ENCODE measurements at places on chromosomes 6 and 20.

- DNase-seq = no peak
Observed at GRCh38 chr20:51166489-51166888, 143.6 kb upstream of the KCNG1 start.

- DNase-seq = no peak
Observed at GRCh38 chr6:105560611-105561066, 157.8 kb upstream of the PREP start.

- DNase-seq = no peak
Observed at GRCh38 chr20:39974966-39975501, 714.0 kb downstream of the MAFB start.

DNA sequence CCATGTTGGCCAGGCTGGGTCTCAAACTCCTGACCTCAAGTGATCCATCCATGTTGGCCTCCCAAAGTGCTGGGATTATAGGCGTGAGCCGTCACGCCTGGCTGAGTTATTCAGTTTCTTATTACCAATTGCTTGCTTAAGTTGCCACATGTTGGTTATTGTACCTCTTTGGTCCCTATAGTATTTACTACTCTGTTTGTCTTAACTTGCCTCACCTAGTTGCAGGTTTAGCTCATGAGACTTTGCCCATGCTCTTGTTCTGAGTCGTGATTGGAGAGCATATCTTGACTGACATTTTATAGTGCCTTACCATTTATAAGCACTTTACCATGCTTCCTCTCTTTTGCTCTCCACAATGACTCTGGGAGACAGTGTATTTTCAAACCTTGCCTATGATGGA, 134.2 kb upstream of the HDGFL1 start:
- no peak for DNase-seq

DNA sequence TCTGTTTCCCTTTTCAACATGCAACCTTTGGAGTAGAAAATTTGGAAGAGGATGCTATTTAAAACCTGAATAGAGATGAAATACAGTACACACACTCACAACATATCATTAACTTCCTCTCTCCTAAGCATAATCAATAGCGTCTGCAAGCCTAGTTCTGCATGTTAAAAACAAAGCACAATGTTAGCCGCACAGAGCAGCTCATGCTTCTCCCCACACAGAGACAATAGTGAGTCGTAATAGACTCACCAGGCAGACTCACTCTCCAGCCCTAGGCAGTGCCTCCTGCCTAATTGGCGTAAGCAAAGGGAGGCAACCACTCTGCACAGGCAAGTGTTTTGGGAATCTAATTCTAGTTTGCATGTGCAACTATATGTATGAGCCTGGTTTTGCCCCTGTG, 45.8 kb upstream of the ARID1B start:
- DNase-seq = no peak

DNA sequence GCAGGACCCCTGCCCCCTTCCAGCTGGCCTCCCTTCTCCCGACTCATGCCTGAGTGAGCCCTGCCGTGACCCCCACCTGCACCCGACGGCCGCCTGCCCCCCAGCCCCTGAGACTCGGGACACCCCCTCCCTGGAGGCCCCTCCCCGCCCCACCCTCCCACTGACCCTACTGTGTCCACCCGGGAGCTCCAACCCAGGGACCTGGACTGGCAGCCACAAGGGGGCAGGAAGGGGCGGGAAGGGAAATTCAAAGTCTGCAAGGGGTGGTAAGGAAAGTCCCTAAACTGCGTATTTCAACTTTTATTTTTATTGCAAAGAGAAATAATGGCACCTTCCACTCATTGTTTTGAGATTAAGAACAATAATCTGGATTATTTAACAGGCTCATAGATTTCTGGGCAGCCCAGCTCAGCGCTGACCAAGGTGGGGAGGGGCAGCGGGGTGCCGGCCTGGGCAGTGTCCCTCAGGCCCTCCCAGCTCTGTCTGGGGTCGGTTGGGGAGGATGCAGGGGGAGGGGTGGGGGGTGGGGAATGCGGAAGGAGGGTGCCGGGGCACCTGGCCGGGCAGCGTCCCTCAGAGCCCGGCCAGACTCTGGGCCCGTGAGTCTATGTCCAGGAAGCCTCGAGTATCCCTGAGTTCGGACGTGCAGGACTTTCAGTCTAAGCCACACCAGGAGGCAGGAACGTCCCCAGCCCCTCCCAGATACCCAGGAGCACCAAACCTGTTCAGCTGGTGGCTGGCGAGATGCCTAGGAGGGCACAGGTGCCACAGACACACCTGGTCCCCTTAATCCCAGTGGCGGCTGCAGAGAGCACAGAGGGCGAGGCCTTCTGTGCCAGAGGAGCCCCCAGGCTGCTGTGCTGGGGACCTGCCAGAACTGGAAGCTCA, 1.3 kb upstream of the PTK6 start:
- no peak for DNase-seq

- no peak for DNase-seq
Observed at GRCh38 chr6:16391451-16391912, 153.1 kb downstream of the GMPR start.

DNA sequence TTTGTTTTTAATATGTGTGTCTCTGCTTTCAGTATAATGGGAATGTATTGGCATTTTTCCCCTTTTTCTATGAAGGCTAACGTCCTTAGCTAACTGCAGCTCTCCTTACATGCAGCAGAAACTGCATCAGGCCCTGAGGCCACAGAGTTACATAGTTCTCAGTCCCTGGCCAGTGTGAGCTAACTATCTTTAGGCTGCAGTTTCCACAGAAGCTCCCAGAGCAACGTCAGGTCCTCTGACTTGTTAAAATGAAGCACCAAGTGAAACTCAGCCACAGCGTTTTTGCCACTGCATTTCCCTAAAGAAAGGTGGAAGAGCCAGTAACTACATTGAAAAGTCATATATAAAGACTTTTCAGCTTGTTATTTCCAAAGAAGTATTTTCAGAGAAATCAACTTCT, 244.7 kb downstream of the CBLN4 start:
- DNase-seq = no peak

- DNase-seq = no peak
Observed at GRCh38 chr6:143197377-143197776, 136.7 kb downstream of the AIG1 start.

DNA sequence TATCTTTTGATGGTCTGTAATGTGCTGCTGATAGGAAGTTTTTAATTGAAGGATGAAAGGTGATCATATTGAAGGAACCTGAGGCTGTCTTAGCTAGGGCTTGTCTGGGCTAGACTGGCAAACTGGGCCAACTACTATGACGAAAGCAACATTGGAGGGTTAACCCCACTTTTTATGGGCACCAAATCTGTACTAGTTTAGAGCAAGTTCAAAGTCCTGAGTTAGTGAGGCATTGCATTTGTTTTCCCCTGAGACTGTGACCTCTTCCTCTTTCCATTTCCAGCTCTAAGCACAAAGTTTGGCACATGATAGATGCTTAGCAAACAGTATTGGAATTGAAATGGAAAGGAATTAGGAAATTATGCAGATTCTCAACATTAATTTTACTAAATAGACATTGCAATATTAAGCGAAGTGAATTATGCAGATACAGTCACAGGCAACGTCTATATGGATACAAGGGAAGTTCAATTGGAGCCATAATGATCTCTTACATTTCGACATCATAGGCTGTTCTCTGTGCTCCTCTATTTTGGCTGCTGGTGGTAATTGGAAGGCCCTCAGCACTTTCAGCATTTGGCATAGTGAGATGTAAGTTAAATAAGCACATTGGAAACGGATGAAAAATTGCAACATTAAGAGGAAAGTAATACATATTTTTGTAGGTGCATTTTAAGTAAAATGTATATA, 22.2 kb downstream of the CEP57L1 start:
- DNase-seq = no peak

GRCh38 chr6:152402791-152403190, 234.4 kb downstream of the SYNE1 start:
- DNase-seq = no peak

DNA sequence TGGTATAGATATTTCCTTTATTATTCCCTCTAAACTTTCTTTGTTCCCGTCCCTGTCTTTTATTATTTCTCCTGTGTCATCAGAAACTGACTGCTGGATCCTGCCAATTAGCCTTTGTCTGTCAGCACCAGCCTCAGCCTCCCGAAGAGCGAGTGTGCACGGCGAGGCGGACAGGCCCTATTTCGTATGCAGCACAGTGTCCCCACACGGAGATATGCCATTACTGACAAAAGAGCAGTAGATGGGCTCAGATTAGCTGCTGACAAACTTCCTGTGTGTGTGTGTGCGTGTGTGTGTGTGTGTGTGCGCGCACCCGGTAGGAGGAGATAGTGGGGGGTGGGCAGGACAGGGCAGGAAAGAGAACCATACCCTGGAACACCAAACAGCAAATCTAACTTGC, 99.5 kb upstream of the ZFP64 start:
- DNase-seq = no peak

DNA sequence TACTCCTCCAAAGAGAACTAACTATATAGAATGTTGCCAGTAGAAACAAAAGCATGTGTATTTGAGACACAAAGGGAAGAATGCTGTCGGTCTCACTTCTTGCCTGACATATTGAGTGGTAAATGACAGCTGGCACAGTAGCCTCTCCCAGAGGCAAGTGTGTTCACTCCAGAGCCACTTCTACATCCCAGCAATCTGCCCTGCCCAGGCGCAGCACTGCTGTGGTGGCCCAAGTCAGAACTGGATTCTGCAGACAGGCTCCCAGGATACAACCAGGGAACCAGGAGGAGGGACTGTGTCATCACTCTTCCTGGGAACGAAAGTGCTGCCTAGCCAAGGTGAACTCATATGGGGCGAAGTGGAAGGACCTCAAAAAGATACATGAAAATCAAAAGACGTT, 103.2 kb upstream of the ARMC2 start:
- DNase-seq = no peak

- DNase-seq = no peak
Observed at GRCh38 chr6:8268606-8269005, 166.3 kb upstream of the EEF1E1 start.

DNA sequence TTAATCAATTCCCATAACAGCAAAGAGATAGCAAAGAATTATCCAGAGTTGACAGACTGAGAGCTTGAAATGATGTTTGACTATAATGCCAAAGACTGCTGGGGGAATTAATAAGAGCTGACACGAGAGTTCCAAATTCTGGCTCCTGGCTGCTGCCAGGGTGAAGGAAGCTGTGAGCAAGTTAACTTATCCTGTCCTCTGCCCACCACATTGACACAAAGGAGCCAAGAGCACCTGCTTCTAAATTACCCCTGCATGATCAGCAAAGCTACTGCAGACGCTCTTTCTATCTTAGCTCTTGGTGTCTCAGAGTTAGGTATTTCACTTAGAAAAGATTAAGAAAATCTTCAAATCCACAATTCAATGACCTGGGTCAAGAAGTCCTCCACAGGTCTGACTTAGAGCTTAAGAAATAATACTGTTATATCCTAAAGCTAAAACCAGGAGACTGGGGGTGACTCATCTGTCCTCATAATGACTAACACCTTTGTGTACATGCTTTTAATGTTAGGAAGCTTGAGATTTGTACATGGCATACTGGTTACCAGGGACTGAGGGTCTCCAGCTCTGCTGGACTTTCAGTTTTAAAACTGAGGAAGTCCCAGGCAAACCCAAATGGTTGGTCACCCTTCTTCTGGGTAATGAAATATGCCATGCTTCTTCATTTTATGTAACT, 13.2 kb upstream of the FRK start:
- DNase-seq = no peak

DNA sequence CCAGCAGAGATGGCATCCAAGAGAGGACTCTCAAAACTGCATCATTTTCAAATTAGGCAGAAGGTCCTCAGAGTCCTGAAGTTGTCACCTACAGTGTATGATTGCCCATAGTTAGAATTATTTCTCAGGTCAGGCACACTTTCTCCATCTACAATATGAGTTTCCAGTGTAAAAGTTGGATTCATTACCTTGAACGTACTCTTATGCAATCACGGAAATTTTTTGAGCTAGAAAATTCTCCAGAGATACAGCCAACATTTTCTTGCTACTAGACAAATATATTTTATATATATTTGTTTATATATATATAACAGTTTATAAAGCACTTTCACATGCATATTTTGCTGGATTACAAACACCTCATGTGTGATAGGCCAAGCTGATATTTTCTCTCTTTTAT, 29.4 kb upstream of the SERPINB1 start:
- no peak for DNase-seq

- DNase-seq = no peak
Observed at GRCh38 chr6:1701668-1702353, 92.1 kb downstream of the FOXC1 start.

- no peak for DNase-seq
Observed at GRCh38 chr6:79712616-79713135, 81.5 kb downstream of the SH3BGRL2 start.

GRCh38 chr6:113719545-113719944, 137.6 kb upstream of the MARCKS start:
- no peak for DNase-seq

- DNase-seq = no peak
Observed at GRCh38 chr6:30443657-30444450, 45.5 kb upstream of the HLA-E start.

GRCh38 chr6:161836643-161837448, 563.0 kb upstream of the AGPAT4 start:
- DNase-seq = no peak

GRCh38 chr6:155880900-155881299, 425.3 kb upstream of the NOX3 start:
- no peak for DNase-seq

- no peak for DNase-seq
Observed at GRCh38 chr6:3966426-3966825, 112.5 kb downstream of the FAM217A start.

GRCh38 chr6:143200167-143200770, 139.6 kb downstream of the AIG1 start:
- DNase-seq = no peak

DNA sequence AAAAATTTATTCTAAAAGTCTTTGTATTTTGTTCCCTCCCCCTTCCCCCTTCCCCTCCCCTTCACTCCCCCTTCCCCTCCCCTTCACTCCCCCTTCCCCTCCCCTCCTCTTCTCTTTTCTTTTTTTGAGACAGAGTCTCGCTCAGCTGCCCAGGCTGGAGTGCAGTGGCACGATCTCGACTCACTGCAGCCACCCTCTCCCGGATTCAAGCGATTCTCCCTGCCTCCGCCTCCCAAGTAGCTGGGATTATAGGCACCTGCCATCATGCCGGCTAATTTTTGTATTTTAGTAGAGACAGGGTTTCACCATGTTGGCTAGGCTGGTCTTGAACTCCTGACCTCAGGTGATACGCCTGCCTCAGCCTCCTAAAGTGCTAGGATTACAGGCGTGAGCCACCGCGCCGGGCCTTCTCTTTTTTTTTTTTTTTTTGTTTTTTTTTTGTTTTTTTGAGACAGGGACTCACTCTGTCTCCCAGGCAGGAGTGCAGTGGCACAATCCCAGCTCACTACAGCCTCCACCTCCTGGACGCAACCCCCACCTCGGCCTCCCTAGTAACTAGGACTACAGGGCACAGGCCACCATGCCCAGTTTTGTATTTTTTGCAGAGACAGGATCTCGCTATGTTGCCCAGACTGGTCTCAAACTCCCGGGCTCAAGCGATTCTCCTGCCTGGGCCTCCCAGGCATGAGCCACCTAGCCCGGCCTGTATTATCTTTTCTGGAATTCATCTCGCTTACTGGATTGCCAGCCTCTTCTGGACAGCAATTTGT, 1.1 kb upstream of the AFG1L start:
- DNase-seq = no peak

- no peak for DNase-seq
Observed at GRCh38 chr6:56486681-56487080, 156.0 kb downstream of the DST start.

GRCh38 chr6:87848616-87849015, 146.6 kb upstream of the AKIRIN2 start:
- DNase-seq = no peak

GRCh38 chr6:106477790-106478189, 117.3 kb downstream of the CRYBG1 start:
- no peak for DNase-seq

GRCh38 chr20:47348539-47349142, 7.9 kb downstream of the ZMYND8 start:
- DNase-seq = no peak

- DNase-seq = no peak
Observed at GRCh38 chr6:148700741-148701311, 46.0 kb upstream of the UST start.
